ENCODE measurements at places on chromosomes 1 and 21.

GRCh38 chr1:100538913-100539835 is 1.2 kb downstream of the GPR88 start:
- DNase-seq = peak; percentile 83

- DNase-seq = peak; percentile 52
Observed at GRCh38 chr1:182835806-182836205, 3.3 kb upstream of the DHX9 start.

- DNase-seq = no peak
Observed at GRCh38 chr21:46371204-46372013, 47.5 kb downstream of the PCNT start.

GRCh38 chr21:35779690-35780570 is 280.4 kb downstream of the SETD4 start:
- no peak for DNase-seq
